ENCODE measurements at places on chromosomes 11 and 22. TPM values are rescaled to one million over a fixed set of nuclear protein-coding genes. Genes with fewer than 3 reads are reported as not detected.

GRCh38 chr11:115920092-115920461, 415.9 kb upstream of the CADM1 start:
- DNase-seq: no peak

Gene HMOX1
- total RNA-seq: 32.0 TPM

DNA sequence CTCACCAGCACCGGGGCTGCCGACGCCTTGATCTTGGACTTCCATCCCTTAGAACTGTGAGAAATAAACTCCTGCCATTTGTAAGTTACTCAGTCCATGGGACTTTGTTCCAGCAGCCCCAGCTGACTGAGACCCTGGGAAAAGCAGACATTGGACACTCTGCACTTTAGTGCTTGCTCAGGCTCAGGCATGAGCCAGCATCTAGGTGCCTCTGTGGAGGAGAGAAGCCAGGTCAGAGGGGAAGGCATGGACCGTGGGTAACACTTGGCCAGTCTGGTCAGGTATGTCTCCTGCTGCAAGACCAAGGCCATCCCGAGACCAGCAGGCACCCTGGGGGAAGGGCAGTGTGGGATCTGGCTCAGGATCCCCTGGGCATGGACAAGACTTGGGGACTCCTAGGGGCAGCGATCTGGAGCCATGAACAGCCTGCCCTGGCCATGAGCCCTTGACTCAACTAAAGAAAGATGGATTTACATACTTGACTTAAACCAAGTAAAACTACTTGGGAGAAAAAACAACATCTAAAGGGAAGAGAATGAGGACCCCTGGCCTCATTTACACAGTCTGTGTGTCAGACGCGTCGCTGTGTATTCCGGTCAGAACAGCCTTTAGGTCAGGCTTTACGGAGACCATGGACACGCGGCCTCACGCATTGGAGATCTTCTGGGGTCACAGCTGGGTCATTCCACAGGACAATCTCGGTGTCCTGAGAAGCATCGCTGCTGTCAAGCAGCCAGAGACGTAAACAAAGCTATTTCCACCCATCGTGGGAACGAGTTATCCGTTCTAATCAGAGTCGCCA, 497.1 kb downstream of the BRD1 start:
- no peak for DNase-seq

GRCh38 chr11:15920856-15921629, 435.3 kb downstream of the SOX6 start:
- no peak for DNase-seq

Gene OR51E2
- total RNA-seq: not detected

DNA sequence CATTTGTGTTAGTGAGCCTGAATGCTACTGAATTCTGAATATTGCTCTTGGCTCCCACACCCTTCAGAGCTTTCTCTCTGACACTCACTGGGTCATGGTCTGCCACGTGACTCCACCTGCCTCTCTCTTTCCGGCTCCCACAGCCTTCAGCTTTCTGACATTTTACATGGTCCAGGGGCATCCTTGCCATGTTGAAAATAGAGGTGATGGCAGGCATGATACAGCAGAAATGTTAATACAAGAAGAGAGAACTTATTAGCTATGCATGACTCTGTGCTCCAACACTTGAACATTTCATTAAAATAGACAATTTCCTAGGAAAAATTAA, 90.3 kb upstream of the CLDN5 start:
- DNase-seq: no peak

DNA sequence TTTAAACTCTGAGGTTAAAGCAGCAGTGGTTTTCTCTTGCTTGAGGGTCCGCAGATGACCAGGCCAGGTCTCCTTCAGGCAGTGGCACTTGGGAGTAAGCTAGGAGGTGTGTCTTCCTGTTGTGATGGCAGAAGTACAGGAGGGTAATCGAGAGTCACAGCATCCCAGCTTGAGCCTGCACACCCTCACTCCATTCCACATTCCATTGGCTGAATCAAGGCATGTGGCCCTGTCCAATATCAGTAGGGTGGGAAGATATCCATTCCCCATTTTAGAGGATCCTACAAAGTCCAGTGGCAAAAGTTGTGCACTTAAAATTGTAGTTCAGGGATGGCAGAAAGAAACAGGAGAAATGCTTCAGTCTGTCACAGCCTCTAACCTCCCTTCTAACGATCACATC, 23.3 kb downstream of the OSBP2 start:
- DNase-seq: no peak
